Retinal pigment epithelial cell (primary cell): ENCODE measurements at places on chromosomes 7 and 10.

DNA sequence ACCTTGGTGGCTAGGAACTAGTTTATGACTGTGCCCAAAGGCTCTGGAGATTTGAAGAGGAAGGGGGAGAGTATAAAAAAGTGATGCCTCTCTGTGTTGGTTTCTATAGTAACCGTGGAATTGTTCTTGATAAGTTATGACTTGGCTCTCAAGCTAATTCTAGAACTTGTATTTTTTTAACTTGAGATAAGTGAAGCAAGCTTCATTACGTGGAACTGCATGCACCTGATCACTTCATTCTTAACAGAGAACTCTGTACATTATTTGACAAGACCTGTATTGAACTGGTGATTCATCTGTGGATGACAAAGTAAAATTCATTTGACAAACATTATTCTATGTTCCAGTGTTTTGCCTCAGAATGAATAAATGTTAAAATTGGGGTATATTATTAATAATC is 1452.2 kb downstream of the REEP3 start:
- DNase-seq, result no peak

- DNase-seq, result no peak
Measured at GRCh38 chr10:132467464-132468149, 70.0 kb upstream of the INPP5A start.

DNA sequence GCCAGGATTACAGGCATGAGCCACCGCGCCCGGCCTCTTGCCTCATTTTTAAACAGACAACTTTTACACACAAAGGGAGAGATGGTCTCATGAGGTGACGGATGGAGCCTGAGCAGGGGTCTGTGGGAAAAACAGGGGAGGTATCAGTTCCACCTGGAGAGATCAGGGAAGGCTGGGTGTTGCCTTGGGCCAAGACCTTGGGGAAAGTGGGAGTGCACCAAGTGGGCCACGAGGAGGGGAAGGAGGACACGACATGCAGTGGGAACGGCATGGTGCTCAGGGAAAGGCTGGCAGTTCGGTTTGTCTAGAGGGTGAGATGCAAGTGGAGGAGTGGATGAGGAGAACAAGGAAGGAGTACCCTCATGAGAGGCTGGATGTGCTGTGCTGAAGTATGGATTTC is 8.9 kb upstream of the ZNF777 start:
- no peak for DNase-seq

GRCh38 chr10:46226900-46227558 is 59.8 kb upstream of the ANTXRL start:
- no peak for DNase-seq

DNA sequence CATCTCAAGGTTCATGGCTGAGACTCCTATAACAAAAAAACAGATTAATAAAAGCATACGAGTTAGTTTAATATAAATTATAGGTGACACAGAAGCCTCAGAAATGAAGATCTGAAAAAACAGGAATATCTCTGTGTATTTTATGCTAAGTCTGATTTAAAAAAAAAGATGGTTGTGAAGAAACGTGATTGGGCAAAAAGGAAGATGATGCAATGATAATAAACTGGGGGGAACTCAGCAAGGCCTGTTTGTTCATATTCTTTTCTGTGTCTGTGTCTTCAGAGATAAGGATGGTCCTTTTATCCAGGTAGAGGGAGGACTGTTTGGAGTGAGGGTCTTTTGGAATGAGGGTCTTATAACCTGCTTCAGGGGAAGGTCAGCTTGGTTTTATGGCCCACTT is 25.9 kb downstream of the TAC1 start:
- DNase-seq, result no peak

DNA sequence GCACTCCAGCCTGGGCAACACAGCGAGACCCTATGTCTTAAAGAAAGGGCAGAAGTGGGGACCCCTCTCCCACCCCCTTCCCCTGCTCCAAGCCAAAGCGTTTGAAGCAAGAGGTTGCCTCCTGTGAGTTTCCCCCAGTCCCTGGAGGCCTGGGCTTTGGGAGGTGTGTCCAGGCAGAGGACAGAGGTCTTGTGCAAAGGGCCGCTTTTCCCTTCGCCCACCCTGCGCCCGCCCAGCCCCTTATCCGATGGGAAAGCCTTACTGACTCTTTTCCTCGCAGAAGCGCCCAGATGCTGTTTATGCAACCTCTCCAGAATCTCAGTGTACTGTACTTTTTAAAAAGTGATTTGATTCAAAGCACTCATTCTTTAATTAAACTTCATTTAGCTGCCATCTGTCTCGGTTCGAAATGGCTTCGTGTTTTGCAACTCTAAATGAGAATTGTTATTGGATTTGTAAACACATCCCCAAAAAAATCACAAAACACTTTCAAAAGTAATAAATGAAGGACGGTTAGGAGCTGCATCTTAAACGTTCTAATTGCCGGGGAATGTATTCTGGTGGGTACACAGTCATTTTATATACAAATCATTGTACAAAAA is 50.5 kb upstream of the GTF2I start:
- DNase-seq, result no peak

DNA sequence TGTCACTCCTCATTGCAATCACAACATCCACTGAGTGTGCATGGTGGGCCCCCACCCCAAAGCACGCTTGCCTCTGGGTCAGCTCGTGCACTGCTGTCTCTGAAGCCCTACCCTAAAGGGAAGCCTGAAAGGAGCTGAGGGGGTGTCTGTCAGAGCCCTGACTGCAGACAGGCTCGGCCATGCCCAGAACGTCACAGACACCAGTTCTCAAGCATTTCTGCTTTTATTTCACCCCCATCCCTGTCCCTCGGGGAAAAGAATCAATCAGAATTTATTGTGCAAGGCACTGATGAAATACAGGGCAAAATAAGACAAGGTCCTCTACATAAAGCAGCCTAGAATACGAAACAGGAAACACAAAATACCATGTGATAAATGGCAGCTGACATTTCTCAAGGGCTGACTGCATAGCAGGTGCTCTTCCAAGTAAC is 231.8 kb downstream of the WDR37 start:
- DNase-seq, result no peak

- DNase-seq, result no peak
Measured at GRCh38 chr10:6492896-6493295, 87.2 kb downstream of the PRKCQ start.

GRCh38 chr10:124257781-124258180 is 160.9 kb downstream of the OAT start:
- no peak for DNase-seq

DNA sequence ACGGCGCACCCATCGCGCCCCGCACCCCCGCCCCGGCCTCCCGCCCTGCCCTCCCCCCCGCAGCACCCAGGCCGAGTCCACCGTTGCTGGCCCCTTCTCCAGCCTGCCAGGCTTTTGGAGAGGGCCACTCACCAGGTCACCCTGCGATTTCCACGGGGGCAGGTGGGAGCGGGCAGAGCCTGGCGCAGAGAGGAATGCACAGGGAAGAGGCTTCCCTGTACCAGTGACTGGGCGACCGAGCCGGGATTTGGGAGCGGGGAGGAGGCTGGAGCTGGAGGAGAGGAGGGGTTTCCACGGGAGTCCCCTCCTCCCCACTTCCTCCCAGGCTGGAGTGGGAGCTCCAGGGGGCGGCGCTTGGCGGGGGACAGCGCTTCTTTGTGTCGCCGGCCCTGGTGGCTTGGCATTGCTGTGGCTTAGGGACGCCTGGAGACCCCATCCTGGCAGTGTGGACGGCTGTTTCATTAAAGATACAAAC is 19.3 kb downstream of the TCAF1 start:
- DNase-seq, result no peak

DNA sequence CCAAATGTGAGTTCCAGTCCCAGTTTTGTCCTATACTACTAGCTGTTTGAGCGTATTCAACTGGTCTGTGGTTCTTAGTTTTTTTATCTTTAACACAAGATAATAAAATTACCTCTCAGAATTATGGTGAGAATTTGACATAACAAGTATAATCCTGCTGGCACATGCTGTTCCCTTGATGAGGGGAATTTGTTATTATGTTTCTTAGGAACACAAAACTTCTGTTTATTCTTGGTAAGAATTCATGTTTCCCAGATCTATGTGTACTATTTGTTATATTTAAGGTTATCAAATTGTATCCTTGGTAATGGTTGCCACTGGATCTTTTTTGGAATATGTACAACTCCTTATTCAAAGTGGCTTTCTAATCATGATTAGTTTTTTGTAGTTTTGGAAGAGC is 335.6 kb downstream of the ADK start:
- DNase-seq, result no peak

- DNase-seq, result peak; percentile 97
Measured at GRCh38 chr10:3090914-3091787, 23.8 kb downstream of the PFKP start.
